ENCODE measurements at places on chromosomes 13 and 19.
A peak's percentile ranks its signal among the peaks of the same experiment; 100 is the strongest.

DNA sequence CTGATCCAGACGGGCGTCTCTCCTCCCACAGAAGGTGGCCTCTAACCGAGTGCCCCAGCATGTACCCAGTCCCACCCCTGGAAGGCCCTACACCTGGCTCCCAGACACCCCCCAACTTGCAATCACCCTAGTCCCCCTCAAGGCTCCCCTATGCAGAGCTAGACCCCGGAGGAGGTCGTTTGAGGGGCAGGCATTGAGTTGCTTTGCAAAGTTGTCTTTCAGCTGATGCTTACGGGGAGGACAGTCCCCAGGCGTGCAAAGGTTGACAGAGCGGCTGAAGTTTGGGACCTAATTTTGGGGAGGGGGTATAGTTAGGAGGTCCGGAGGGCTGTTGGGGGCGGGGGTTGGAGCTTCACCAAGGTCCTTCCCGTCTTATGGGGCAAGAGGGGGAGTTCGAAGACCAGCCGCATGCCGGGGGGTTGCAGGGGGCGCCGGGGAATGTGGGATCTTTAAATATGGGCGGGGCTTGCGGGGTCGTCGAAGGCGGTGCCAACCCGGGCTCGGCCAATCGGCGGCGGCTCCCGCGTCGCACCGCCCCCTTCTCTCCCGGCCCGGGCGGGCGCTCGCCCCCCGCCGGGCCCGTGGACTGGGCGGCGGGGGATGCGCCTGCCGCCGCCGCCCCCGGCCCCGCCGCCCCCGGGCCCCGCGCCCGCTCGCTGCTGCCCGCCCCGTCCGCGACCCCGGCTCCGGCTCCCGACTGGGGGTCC is at the start of gene KCNN1:
Gene KCNN1 (plus strand): TSS at position 558 of the 707 bp plus-strand sequence. CDS start 6,782 bp downstream, outside the sequence.
- no peak for DNase-seq

DNA sequence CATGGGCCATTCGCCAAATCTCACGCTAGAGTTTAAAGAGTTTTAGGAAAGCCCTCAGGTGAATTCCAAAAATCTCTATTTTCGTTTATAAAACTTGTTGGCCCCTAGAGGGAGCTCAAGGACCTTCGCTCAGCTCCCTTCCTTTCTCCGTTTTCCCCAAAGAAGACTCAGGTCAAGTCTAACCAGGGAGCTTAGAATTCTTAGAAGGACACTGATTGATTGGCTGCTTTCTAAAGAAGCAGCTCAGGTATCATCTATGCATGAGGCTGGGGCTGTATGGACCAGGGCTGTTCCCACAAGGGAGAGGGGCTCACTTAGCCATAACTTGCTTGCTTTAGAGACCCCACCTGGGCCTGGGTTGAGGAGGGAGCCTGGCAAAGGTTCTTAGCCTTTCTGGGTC is 20.5 kb downstream of the DZIP1 start:
- DNase-seq, result no peak

DNA sequence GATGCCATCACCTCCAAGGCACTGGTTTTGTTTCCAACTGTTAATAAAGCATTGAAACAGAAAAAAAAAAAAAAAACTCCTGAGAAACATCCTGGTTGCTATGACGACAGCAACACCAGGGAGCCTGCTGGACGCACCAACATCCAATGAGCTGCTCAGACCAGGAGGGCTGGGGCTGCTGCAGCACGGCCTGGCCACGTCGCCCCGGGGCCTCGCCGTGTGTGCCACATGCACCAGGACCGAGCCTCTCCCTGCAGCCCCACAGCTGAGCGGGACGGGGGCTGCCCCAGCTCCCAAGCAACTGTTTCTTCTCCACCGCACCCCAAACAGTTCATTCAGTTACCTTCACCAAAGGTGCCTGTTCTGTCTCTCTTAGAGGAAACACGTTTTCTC is 54.5 kb downstream of the RASA3 start:
- DNase-seq, result no peak

GRCh38 chr19:3268326-3268725 is 43.9 kb downstream of the CELF5 start:
- DNase-seq, result no peak

DNA sequence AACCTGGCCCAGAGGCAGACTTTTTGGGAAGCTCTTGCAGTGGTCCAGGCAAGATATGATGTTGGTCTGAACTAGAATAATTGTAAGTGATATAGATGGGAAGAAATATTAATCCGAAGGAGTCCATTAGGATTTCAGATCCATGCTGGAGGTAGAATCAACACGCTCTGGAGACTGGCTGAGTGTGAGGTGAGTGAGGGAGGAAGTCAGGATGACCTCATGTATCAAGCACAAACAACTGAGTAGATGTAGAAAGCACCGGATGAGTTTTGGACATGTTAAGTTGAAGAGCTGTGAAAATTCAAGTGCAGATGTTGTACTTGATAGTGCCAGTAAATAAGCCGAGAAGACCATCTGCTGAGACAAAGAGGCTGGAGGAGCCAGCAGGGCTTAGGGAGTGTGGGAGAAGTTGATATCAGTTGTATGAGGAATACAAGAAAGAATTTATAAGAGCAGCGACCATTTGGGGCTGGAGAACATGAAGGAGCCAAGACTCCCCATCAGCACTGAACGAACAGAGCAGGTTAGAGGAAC is 5.3 kb upstream of the CNMD start:
- no peak for DNase-seq

GRCh38 chr19:4300589-4300988 is 1.6 kb downstream of the TMIGD2 start:
- no peak for DNase-seq

DNA sequence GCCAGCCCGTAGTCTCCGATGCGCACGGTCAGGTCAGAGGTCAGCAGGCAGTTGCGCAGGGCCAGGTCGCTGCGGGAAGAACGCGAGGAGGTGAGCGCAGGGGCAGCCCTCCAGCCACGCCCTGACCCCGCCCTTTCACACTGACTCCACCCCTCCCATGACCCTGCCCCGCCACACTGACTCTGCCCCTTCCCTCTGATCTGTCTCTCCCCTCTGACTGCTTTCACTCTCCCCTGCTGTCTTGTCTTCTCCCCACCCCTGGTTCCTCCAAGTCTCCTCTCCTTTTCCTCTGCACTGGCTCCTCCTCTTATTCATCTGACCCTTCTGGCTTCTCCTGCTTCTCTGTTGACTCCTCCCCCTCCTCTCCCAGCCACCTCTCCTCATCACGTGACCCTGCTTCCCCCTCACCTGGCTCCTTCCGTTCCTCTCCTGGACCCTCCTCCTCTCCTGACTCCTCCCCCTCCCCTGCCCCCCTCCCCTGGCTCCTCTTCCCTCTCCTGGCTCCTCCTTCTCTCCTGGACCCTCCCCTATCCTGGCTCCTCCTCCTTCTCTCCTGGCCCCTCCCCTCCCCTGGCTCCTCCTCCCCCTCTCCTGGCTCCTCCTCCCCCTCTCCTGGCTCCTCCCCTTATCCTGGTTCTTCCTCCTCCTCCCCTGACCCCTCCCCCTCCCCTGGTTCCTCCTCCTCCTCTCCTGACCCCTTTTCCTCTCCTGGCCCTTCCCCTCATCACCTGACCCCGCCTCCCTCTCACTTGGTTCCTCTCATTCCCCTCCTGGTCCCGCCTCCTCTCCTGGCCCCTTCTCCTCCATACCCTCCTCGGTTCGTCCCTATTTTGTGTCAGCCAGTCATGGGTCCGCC is 9.9 kb downstream of the LMTK3 start:
- peak; percentile 46 for DNase-seq

GRCh38 chr19:12064590-12065538 is at the start of gene ZNF844:
TSS of gene ZNF844 (plus strand) at chr19:12064731. CDS start at chr19:12064874, 143 bp downstream.
- DNase-seq, result peak; percentile 73

DNA sequence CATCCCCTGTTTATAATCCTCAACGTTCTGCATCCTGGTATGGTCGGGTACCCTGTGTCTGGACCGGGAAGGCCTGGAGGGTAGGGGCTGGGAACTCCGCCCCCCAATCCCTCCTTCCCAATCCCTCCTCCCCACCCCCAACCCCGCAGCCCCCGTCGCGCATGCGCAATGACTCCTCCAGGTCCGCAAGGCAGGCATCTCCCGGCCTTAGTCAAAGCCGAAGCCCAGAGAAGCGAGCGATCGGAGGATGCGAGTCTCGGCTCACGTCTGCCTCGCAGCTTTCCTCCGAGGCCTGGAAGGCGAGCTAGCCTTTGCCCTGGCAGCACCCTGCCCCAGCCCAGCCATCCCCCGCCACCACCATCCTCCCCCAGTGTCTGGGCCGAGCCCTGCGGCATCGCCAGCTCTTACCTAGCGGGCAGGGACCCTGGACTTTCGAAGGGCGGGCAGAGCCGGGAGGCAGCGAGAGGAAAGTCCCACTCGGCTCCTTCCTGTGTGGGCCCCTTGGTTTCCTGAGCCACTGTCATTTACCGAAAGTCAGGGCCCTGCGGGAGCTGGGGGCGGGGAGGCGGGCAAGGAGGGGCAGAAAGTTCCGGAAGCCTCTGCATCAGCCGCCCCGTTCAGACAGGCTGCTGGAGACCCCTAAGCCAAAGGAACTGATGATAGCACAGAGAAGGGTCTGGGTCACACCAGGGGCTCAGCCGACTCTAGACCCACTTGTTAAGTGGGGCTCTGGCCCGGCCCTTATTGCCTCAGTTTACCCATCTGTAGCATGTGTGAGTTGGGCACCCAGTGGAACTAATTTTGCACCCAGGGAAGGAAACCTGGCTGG is at the start of gene JAK3:
Gene JAK3 (minus strand): TSS at position 445 of the 829 bp plus-strand sequence. CDS start 3,565 bp downstream, outside the sequence.
- DNase-seq, result peak; percentile 86

DNA sequence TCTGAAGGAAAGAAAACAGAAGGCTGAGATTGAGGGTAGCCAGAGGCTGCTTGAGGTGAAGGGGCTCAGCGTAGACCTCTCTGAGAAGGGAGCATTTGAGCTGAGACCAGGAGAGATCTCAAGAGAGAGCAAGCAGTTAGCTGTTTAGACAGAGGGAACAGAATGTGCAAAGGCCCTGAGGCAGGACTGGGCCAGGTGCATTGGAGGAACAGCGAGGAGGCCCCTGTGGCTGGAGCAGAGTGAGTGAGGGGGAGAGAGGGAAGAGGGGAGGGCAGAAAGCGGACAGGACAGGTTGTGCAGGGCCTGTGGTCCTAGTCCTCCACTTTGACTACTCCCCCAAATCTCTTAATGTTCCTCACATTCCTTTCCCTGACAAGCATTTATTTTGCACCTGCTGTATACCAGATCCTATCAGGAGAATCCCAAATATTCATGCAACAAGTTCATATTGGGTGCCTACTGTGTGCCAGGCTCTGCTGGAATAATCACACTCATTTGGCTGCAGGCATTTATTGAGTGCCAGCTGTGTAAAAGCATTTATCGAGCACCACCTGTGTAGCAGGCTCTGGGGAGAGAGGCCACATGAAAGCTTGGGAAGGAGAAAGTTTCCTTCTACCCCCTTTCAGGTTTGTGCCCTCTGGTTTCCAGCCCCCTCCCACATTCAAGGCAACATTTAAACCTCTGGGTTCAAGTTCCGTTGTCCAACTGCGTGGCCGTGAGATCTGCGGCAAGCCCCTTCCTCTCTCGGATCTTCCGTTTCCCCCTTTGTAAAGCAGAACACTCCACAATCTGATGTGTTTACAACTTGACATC is 36.5 kb downstream of the NFIC start:
- DNase-seq, result no peak

- DNase-seq, result no peak
Measured at GRCh38 chr19:43658001-43658400, 12.0 kb downstream of the PLAUR start.

DNA sequence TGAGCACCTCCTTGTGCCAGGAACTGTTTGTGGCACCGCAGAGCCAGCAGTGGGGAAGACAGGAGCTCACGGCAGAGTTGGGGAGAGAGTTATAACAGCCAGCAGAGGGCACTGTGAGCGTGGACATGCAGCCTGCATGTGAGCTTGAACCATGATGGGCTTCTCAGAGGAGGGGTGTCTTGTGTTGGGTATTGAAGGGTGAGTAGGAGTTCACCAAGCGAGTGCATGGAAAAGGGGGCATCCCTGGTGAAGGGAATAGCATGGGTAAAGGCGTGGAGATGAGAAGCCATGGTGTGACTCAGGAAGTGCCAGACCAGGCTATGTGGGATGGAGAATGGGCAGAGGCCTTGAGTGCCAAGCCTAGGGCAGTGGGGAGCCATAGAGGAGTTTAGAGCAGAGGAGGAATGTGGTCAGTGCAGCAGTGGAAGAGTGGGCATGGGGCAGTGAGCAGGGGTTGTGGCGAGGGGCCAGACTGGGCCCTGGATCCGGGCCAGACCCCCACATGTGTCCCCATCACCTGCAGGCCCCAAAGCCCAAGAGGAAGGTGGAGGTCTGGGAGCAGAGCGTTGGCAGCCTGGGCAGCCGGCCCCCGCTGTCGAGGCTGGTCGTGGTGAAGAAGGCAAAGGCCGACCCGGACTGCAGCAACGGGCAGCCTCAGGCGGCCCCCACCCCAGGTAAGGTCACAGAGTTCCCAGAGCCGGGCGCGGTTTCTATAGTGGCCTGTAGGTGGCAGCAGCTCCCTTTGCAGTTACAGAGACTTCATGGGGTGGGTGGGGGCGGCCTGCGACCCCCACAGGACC is 11.8 kb upstream of the SHD start:
- peak; percentile 47 for DNase-seq

Measured in activated T-cell treated with anti-CD3 and anti-CD28 coated beads for 24 hours (primary cell).